ENCODE measurements at places on chromosomes 5 and 9.

DNA sequence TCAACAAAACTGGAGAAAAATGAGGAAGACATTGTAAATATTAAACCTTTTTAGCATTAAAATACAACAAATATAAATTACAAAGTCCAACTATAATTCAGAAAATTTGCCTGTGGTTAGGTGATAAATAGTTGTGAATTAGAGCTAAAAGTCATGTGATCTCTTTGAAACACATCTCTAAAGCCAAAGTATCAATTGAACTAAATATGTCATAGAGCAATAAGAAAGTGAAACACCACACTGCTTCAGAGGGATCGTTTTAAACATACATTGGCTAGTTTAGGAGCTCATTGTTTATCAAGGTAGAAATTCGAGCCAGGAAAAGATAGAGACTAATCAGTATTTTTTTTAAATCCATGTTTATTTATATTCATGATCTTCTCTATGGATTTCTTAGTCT lies 606.3 kb upstream of the ITGA1 start:
- DNase-seq: no peak

DNA sequence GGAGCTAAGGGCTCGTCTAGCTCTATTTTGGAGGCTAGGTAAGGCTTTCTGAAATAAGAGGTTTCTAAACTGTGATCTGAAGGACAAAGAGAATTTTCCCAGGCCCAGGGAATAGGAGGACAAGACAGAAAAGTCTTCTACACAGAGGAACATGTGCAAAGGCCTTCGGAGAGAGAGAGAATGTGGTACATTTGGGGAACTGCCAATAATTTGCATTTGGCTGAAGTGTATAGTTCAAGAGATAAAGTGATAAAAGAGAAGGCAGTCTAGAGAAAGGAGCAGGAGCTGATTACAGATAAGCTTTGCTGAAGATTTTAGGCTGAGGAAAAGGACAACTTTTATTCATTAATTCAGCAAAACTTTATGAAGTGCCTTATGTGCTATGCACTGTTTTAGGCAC lies 214.4 kb upstream of the ELL2 start:
- DNase-seq: no peak

DNA sequence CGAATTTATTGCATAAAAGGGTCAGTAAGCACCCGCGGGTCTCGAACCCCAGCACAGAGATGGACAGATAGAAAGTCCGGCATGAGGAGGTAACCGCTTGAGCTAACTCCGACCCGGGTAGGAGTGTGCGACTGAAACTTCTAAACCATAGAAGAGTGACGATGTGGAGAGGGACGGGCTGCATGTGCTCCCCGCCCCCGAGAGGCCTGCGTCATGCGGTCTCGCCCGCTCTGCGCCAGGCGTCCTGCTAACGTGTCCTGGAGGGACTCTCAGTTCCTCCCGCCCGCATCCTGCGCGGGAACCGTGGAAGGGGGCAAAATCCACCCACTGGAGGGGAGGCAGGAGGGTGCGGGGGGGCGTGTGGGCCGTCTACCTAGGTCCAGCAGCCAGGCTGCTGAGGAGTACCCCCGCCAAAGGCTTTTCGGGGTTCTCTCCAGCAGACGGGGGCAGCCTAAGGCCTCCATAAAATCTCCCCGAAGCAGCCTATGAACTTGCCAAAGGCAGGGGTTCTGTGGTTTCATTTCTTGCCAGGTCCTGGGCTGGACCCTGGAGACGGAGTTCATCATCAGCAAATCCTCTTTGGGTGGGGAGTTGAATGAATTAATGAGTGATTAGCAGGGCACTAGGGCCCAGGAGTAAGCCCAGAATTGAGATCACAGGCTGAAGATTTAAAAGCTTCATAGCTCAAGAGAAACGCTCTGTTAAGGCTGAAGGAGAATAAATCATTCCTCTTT lies 51.9 kb downstream of the TGFBI start:
- DNase-seq: peak; percentile 8

GRCh38 chr5:1332461-1333001 lies 12.4 kb downstream of the CLPTM1L start:
- no peak for DNase-seq

- DNase-seq: no peak
Measured at GRCh38 chr9:109604781-109605180, 106.7 kb upstream of the PTPN3 start.

GRCh38 chr5:172235827-172236736 lies 42.1 kb downstream of the EFCAB9 start:
- DNase-seq: no peak
